Occipital lobe (tissue), 3 donors: ENCODE measurements at places on chromosomes 2 and 18.

- no peak for DNase-seq
These were observed 77.1 kb downstream of the DDX1 start for GRCh38 chr2:15668611-15669305.

GRCh38 chr2:74760875-74761630 lies 72.9 kb upstream of the HK2 start:
- no peak for DNase-seq

GRCh38 chr2:37671816-37672103 lies 318 bp upstream of the CDC42EP3 start:
- DNase-seq: no peak

DNA sequence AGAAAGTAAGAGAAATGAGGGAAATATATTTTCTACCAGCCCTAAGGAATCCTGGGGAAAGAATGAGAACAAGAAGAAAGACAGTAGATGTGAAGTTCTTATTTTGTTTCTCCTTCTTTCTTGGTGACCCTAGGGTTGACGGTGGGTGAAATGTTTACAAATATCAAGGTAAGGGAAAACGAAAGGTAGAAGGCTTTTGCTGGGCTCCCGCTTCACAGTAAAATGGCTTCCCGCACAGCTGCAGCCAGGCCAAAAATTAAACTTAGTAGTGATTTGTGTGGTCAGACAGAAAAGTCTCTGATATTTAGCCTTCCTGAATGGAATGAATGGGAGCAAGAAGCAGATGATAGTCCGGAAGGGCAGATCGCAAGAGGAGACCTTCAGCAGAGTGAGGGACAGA lies 99.1 kb upstream of the COL3A1 start:
- DNase-seq: no peak

GRCh38 chr2:204051984-204052556 lies 115.5 kb downstream of the ICOS start:
- no peak for DNase-seq

DNA sequence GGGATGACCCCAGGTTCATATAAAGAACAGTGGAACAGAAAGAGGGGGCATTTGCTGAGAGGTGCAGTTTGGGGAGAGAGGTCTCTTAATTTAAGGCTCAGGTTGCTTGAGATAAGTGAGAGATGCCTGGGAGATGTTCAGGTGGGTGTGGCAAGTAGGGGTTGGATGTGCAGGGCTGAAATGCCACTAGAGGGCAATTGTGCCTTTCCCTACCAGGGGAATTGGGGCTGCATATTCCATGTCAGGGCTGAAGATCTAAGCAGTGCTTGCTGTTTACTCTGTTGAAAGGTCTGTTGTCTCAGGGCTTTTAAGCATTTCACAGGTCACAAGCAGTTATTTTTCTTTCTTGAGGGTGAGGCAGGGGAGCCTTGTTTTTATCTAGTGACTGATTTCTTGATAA lies 7.8 kb downstream of the CCDC85A start:
- peak; percentile 12 for DNase-seq

DNA sequence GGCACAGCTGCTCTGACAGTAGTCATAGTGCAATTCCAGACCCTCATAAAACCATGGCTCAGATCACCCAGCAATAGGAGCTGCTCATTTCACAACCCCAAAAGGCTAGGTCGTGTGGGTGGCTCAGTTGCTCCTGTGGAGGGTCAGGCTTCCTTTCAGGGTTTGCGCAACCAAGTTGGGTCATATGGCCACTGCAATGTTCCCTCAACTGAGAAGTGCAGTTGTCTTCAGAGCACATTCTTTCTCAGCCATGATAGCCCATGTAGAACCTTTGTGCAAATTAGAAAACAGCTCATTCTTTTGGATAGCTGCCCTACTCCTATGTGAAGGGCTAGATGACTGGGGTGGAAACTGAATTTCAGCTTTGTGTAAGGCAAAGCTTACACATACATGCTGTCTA lies 3.2 kb downstream of the SERPINB13 start:
- no peak for DNase-seq

DNA sequence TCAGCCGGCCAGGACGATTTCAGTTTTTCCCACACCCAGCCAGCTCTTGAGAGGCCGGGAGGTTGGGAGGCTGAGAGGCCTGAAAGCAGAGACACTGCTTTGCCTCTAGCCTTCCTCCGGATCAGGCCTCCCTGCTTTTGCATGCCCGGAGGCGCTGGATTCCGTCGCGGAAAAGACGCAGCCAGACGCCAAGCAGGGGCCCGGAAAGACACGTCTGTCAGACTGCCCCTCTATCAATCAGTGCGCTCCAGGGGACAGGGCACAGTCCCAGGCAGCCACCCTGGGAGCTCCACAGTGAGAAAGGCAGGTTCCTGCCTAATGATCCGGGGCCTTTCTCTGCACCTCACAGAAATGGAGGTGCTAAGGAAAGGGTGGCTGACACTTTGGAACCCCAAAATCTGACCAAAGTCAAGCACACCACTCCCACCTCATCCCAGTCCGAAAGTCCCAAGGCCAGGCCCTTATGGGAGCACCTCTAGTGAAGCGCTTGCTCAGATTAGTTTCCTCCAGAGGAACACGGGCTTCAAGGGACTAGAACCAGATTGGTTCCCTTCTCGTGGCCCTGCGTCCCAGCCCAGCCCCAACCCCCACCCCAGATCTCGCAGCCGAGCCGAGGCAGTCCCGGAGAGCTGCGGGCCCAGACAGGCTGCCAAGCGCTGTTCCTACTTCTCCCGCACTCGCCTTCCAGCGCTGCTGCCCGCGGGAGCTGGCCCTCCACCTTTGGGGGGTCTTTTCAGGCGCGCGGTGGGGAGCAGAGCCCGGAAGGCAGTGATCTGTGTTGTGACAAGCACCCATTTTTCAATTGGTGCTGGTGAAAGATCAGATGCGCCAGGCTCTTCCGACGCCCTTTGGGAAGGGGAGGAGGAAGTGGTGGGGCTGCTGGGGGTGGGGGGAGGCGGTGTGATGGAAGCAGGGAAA lies 5.0 kb downstream of the DLX1 start:
- DNase-seq: no peak

DNA sequence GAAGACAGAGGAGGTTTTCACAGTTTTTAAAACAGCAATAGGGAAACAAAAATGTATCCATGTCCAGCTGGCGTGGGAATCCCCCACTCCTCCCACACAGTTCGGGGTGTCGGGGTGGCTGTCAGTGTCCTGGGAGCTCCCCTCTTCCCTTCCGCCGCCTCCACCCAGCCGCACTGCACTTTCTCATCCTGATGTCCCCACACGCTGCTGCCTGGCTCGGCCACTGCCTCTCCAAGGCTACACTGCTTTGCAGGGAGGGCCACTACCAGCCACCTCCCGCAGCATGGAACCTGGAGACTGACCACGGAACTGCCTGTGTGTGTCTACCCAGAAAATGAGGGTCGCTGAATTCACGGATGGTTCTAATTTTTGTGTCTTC lies 138.7 kb upstream of the CTDP1 start:
- no peak for DNase-seq

DNA sequence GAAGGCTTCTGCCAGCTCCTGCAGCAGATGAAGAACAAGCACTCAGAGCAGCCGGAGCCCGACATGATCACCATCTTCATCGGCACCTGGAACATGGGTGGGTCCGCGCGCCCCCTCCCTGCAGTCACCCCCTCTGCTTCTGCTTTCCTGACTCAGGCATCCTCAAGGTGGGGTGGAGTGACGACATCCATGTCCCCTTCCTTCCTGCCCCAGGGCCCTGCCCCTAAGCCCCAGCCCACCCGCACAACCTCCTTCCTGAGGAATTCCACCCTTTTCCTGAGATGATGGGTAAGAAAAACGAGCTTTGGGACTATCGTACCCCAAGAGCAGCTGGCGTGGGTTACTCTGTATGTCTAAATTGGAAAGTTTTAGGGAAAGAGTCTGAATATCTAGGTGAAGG lies 89.7 kb upstream of the ATG16L1 start:
- DNase-seq: no peak

DNA sequence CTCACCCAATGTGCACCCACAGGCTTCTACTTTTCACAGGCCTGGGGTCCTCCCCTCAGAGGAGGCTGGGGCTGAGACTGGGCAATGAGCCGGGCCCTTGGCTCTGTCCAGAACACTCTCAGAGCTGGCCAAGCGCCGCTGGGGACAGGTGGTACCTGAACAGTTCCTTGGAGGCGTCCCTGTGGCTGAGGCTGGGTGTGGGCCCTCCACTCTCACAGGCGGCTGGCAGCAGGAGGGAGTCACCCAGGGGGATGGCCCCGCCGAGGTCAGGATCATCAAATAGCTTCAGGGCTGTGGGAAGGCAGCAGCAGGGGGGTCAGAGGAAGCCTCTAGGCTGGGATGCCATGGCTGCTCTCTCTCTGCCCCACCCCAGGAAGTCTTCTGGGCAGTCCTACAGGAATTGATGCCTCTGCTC lies 27.1 kb downstream of the HS1BP3 start:
- no peak for DNase-seq

GRCh38 chr18:37529863-37530262 lies 35.7 kb downstream of the CELF4 start:
- DNase-seq: no peak

DNA sequence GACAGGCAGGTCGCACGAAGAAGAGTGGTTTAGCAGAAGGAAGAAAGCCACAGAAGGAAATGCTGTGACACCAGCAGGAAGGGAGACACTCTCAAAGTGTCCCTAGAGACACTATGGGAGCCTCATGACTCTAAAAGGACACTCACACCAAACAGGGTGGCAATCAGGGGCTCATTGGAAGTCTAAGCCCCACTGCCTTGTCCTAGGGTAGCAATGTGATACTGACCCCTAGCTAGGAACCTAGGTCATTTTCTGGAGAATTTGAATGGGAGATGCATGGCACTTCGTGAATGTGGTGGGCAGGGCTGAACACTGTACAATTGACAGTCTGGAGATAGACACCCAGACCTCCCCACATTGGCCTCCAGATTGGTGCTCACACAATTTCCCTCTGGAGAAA lies 385.0 kb downstream of the EIPR1 start:
- no peak for DNase-seq

GRCh38 chr2:17441055-17441771 lies 77.0 kb downstream of the RAD51AP2 start:
- no peak for DNase-seq

GRCh38 chr2:60498816-60499429 lies 54.5 kb downstream of the BCL11A start:
- no peak for DNase-seq

DNA sequence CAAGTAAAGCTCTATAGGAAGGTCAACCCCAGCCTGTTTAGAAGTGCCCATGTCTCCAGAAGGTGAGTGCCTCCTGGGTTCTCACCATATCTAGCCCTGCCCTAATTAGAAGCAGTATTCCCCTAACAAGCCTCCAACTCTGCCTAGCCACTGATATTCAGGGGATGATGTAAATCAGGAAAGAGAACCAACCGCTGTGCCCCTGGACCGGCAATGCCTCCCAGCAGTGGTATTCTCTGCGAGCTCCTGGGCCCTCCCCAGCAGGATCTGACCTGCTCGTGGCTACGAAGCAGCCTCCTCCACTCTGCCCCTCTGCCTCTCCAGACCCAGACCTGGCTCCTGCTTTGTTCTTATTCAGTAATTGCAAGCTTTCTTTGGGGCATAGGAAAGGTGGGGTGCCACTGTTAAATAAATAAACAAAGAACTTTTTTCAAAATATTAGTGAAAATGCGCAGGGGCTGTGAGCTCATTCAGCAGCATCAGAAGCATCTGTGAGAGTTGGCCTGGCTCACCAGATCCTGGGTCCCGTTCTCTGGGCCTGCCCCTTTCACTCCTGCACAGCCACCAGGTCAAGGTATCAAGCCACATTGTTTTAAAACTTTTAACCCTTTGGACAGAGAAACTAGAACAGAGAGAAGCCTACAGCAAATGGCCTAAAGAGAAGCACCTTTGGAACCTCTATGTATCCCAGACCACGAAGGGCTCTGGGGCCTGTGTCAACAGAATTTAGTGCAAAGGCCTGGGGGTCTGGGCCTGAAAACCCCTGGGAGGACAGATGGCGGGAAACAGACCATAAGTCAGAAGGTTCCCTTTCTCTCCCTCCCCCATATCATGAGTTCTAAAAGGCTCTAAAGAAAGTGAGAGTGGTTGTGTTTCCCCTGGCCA lies 11.9 kb downstream of the MREG start:
- no peak for DNase-seq
